ENCODE measurements at places on chromosomes 3 and 15.

GRCh38 chr3:183664913-183665381 is 29.5 kb downstream of the KLHL24 start:
- peak; percentile 94 for DNase-seq

DNA sequence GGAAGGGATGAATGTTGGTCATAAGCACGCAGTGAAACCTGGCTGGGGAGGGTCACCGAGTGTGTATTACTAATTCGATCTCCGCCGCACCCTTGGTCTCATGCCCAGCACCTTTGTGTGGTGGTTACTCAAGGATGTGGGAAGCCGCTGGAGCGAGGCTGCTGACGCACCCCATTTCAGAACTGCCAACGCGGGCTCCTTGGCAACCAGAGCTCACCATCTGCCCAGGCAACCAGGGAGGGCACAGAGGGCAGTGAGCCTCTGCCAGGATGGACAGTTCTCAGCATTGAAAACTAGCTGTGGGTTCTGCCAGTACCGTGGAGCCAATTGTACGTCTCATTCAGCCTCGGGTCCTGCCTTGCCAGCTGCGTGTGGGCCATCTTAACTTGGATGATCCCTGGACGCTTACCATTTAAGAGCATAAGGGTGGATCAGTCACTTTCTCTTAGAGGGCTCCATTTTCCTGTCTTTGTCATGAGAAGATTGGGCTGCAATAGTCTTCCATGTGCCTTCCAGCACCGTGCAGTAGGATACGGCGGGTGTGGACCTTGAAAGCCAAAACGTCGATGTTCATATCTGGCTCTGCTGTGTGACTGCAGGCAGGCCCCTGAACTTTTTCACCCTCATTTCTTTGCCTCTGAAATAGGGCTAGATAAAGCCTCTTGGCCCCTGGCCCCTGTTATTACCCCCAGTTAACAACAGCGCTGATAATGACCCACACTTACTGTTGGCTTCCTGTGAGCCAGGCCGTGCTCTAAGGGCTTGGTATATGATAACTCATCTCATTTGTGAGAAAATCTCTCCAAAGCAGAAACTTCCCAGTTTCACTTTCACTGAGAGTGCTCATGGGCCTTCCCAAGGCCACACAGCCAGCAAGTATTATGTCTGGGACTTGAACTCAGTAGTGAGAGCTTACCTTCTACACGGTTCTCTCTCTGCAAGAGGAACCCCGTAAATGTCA is 238.8 kb downstream of the OPA1 start:
- DNase-seq: no peak

GRCh38 chr3:136075811-136076210 is 110.3 kb downstream of the PPP2R3A start:
- DNase-seq: no peak

- peak; percentile 91 for DNase-seq
Measured at GRCh38 chr3:168272343-168272985, 176.7 kb upstream of the GOLIM4 start.

GRCh38 chr15:101583284-101583683 is 68.9 kb downstream of the TM2D3 start:
- no peak for DNase-seq

- DNase-seq: no peak
Measured at GRCh38 chr3:9032231-9032777, 69.0 kb upstream of the RAD18 start.

GRCh38 chr15:66603301-66604179 is 37.7 kb upstream of the LCTL start:
- peak; percentile 47 for DNase-seq

GRCh38 chr15:57994221-57995049 is 71.1 kb downstream of the ALDH1A2 start:
- DNase-seq: no peak

DNA sequence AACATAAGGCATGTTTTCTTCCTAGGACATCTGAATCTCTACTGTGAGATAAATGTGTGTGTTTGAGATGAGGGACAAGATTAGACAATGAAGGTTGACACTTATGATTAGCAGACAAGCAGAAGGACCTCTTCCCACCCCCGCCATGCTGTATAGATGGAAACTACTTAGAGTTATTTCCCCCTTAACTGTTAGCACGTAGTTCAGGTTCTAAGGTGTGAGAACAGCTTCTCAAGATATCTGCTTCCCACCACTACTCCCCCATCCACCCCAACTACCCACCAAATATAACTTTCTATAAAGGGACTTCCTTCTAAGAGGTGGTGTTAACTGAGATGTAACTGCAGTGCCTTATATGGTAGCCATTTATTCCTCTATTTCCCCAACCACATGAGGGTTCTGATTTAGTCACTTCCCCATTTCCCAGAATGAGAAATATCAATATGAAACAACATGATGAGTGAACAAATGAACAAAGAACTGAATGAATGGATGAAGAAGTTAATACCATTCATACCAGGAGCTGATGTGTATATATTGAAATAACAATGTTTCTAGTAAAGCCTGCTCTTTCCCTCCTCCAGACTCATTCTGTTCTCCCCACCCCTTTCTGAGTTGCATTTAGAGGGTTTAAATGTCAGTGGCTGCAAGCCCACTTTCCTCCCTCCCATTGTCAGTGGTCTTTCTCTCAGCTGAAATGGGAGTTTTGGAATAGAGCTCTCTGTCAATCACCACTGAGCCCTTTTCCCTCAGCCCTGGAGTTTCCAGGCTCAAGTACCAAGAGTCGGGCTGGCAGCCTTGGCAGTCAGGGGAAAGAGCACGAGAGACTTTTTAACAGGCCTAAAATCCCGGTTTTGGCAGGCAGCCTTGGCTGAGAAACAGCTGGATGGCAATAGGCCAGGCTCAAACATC is 7.7 kb upstream of the RFTN1 start:
- DNase-seq: no peak

DNA sequence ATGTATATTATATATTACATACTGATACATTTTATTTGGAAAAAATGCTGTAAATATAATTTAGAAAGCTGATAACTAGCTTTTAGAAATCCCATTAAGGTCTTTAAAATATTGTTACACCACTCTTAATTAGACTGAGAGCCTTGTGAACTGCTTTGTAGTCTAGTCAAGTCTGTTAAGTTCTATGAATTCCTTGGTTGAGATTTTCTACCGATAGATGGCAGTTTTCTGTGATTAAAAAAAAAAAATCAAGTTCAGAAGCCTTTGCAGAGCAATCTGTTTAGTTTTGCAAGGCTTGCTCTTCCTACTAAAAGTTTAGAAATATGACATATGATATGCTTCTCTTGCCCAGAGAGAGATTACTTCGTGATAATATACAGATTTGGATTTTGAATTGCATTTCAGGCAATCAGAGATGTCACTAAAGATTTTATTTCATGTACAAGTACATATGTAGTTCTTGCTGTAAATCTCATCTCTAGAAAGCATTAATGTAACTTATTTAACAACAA is 60.4 kb upstream of the SLITRK3 start:
- DNase-seq: no peak

DNA sequence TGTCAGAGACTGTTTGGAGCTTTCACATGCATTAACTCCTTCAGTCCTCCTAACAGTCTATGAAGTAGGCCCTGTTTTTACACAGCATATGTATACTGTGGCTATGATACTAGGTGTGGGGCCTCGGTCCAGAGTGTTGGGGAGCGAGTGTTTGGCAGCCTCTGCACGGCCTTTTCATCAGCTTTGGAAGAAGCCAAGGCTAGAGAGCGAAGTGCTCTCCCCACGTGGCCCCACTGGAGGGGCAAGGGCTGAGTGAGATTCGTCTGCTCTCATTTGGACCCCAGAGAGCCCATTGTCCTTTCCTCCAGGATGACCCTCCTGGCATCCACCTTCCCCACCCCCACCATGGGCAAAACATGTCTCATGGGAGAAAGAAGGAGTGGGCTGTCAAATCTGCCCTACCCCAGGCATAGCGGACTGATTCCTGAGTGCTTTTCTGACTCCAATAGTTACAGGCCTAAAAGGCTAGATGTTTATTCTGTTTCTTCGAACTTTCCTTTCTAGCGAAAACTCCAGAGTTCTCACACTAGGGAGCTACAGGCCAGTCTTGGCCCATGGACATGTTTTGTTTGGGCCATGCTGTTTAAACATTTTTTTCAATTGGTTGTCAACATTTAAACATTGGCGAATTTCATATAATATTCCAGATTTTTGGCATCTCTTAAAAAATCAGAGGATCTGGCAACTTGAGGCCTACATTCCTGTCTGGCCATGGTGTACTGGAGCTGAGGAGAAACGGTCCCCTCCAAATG is 76.0 kb downstream of the EEFSEC start:
- no peak for DNase-seq

DNA sequence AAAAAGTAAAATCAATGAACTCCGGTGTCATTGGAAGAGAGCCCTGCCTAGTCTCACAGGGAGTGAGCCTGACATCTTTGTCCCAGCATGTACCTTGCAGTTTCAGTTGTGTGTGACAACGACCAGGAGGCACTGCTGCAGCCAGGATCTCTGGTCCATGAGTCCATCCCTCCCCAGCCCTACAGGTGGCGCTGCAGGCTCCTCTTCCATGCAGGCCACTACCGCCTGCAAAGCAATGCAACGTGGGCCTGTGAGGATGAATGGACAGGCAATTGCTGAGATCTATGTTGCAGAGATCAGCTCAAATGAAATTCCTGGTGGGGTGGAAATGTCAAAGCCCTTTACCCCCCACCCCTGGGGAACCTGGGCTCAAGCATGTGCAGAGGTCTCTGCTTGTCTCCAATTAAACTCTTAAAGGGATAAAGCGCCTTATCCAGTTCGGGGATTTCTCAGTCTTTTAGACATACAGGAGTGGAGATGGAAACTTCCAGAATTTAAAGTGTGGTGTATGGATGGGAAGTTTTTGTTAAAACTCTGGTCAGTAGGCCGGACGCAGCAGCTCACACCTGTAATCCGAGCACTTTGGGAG is 35.8 kb downstream of the TKT start:
- peak; percentile 94 for DNase-seq

- DNase-seq: no peak
Measured at GRCh38 chr3:31291818-31292217, 240.9 kb upstream of the STT3B start.

DNA sequence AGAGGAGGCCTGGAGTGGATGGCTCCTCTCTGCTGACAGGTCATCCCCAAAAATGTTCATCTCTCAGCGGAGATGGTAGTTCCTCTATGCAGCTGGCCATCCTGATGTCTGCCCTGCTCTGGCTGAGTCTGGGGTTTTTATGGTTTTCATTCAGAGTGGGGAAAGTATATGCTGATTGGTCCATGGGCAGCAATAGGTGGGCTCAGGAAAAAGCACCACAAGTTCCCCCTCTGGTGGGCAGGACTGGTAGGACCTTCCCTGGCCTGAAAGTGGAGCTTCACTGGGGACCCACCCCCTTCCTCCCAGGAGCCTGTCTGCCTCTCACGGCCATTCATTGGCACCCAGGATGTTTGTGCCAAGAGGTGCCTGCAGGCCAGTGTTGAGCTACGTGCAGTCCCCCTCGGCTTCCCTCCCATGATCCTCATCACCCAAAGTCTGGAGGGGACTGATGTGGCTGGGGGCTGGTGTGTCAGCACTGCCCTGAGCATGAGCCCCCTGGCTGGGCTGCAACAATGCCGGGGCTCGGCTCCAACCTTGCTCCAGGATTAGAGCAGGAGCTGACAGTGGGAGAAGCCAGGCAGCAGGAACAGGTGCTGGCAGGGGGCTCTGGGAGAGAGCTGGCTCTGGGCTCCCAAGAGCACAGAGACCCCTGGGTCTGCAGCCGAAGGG is 13.1 kb upstream of the BLOC1S6 start:
- DNase-seq: no peak

DNA sequence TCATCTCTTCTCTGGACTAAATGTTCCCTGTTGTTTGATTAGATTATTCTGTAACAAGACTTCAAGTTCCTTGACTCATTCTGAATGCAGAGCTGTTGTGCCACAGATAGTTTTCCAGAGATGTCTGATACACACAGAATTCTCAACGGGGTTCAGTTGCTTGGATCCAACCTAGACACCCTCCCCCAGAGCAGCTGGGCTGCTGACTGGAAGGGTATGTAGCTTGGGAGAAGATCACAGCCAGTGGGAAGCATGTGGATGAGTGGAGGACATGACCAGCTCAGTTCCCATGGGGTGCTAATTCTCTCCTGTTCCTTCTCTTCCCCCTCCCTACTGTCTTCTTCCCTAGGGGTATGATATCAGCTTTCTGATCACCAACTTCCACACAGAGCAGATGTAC is 6.6 kb upstream of the TTLL3 start:
- DNase-seq: no peak

- no peak for DNase-seq
Measured at GRCh38 chr15:74245342-74245931, 9.3 kb downstream of the CCDC33 start.

DNA sequence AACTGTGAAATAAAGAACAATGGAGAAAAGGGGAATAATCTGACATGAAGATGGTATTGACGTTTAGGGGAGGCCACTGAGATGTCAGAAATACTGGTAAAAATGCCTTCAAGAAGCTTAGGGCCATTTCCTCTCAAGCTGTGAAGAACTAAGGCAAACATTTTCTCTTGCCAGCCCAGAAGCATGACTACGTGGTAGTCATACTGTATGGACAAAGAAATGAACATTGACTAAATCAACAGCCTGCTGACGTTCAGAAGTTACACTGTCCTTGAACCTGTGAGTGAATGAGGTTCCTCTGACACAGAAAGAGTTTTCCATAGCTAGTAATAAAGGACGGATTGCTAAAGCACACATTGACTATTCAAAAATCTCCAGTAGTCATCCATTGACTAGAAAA is 121.0 kb downstream of the P3H2 start:
- no peak for DNase-seq

GRCh38 chr3:18744472-18744871 is 319.3 kb upstream of the SATB1 start:
- no peak for DNase-seq

GRCh38 chr15:39365873-39366272 is 215.0 kb upstream of the THBS1 start:
- no peak for DNase-seq

- DNase-seq: no peak
Measured at GRCh38 chr3:132550579-132551305, 46.3 kb upstream of the ACKR4 start.

GRCh38 chr3:82999777-83000176 is 1238.3 kb upstream of the GBE1 start:
- no peak for DNase-seq

- no peak for DNase-seq
Measured at GRCh38 chr3:183880121-183880520, 4.6 kb downstream of the PARL start.

DNA sequence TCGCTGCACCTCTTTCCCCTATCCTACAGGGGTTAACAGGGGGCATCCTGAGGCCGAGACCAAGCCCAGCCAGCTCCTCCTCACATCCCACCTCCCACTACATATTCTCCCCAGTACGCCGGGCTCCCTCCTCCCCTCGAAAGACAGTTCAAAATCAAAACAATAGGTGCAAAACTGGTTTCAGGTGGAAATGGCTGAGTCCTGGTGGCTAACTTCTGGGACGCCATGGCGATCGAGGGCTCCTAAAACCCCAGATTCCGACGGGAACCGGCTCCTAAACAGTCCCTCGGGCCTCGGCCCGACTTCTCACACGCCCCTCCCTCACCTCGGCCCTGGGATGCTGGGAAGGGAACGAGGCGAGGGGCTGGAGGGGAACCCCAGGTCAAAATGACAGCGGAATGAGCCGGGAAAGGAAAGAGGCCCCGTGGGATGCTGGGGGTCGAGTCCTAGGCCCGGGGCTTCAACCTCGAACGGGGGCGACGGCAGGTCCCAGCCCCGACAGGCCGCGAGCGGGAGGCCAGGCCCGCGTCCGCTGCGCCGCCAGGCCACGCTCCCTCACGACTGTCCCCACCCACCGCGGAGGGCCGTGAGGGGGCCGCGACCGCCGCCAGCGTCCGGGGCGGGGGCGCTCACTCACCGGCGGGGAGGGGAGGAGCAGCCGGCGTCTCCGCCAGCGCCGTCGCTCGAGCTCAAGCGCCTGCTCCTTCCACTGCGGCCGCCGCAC is 492 bp downstream of the TMCC1 start:
- DNase-seq: no peak

GRCh38 chr3:98906230-98906629 is 4.7 kb upstream of the DCBLD2 start:
- peak; percentile 91 for DNase-seq
